Activated naive CD4-positive, alpha-beta T cell treated with Interleukin-2 at 50 U/mL for 16 hours (primary cell): ENCODE measurements at places on chromosomes 12 and 14.

DNA sequence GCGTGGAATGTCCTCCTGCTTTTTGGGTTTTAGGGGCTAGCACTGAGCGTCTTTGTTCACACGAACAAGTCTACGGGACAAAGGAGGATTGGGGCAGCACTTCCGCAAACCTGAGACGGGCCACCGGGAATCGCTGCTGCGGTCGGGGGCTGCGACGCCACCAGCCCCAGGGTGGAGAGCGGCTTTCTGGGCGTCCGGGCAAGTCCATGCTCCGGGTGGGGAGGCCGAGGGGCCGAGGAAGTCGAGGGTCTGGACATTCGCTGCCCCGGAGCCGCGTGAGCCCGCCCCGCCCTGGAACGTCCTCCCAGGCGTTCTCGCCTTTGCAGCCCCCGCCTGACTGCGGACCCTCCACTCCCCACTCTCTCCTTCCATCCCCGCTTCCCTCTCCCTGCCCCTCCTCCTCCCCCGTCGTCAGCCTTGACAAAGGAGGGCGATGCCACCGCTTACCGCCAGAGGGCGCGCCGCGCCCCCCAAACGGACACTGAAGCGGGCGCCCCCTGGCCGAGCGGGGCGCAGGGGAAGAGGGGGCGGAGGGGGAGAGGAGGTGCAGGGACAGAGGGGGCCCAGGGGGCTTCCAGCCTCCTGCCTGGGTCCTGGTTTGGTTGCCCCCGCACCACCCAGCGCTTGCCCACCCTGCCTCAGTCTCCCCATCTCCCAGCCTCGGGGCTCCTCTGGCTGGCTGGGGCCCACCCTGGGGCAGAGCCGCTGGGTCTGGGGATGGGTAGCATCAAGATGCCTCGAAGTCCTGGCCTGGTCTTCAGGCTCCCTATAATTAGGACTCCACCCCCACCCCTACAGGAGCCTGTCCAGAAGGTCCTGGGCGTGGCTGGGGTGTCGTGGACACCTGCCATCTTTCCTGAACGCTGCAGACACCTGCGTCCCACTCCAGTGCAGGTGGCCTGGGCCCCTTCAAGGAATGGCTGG lies 39.1 kb upstream of the INF2 start:
- DNase-seq = peak; percentile 67

DNA sequence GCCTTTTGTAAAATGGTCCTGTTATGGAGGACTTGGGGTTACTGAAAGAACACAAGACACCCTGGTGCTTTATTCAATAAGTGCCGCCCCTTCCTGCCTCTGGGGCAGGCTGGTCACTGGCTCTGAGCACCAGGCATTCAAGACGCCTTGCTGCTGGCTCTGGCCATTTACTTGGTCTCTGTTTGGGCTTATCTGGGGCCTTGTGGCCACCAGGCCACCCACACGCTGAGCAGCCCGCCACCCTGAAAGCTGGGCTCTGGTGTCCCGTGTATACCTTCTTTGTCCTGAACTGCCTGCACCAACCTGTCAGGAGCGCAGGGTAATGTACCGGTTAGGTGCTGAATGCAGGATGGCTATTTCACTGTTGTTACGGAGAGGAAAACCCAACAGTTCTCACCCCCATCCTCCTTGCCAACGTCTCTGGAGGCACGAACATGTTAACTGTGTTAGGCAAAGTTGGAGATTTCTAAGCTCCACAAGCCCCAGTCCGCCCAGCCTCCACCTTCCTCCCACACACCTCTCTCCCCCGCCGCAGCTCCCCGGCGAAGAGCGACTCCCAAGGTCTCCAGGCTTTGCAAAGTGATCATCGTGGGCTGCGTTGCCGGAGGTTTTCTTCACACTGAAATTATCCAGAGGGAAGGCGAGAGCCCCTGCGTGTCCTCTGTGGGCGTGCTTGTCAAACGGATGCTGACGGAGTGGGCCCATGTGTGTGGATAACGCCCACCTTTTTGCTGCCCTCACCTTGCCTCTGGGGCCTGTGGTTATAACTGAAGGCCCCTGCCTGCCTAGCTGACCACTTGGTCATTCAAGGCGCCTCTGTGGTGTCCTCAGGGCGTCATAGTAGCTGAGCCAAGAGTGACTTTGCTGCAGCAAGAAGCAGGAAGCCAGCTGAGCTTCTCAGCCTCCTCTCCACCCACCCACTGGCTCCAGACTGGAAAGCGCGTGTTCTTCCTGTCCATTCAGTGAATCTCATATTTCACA lies 18.8 kb upstream of the BEGAIN start:
- DNase-seq = no peak

DNA sequence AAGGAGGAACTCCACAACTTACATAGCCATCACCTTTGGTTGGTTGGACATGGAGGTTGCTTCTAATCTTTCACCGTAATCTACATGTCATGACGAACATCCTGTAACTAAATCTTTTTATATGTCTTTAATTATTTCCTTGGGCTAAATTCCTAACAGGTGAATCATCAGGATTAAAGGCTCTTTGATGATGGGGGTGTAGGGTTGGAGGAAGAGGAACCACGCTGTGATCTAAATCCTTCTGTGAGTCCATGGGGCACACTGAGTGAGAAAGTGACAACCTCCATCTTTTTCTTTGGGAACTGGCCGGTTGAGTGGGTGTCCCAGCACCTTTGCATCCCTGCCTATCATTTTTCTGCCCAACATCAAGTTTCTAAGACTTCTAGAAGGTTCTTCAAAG lies 31.1 kb upstream of the MAP1LC3B2 start:
- DNase-seq = no peak

- no peak for DNase-seq
These were observed 1.4 kb downstream of the SLC25A29 start for GRCh38 chr14:100304825-100305323.

DNA sequence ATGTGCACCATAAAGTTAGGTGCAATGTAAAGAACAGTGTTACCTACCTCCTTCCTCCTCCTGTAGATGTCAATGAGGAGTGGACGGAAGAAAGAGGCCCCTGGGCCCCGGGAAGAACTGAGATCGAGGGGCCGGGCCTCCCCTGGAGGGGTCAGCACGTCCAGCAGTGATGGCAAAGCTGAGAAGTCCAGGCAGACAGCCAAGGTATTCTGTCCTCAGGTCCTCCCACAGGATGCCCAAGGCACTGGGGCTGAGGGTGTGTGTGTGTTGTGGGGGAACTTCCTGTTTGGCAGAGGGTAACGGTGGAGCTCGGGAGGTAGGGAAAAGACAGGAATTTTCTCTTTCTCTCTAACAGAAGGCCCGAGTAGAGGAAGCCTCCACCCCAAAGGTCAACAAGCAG lies 6.4 kb downstream of the ATN1 start:
- DNase-seq = no peak

DNA sequence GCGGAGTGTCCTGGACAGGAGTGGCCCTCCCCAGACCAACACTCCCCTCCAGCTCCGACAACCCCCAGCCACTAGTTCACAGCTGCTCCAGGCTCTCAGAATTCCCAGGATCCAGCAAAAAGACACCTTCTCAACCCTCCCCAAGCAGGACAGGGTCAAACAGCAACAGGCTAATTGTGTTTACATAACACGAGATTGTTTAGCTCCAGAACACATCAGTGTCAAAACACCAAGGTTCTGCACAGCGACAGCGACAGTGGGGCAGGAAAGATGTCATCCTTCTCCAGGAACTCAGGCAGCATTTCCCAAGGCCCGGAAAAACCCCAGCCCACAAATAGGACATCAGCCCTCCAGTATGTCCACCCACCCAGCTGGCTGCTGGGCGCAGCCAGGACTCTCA lies 16.5 kb downstream of the ITPK1 start:
- no peak for DNase-seq

GRCh38 chr14:104291123-104292000 lies 153.0 kb downstream of the KIF26A start:
- DNase-seq = no peak

- no peak for DNase-seq
These were observed 35.8 kb upstream of the RNU6-7 start for GRCh38 chr14:32166029-32166428.

GRCh38 chr12:84070292-84070691 lies 842.3 kb downstream of the SLC6A15 start:
- DNase-seq = no peak

DNA sequence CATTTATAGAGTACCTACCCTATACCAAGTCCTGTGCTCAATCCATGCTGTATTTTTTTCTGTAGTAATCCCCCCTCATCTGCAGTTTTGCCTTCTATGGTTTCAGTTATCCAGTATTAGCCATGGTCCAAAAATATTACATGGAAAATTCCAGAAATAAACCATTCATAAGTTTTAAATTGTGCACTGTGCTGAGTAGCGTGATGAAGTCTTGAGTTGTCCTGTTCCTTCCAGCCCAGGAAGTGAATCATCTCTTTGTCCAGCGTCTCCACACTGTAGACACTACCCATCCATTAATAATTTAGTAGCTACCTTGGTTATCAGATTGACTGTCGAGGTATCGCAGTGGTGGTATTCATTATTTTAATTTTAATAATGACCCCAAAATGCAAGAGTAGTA lies 54.2 kb downstream of the SUDS3 start:
- no peak for DNase-seq

- no peak for DNase-seq
These were observed 63.4 kb upstream of the FUT8 start for GRCh38 chr14:65349100-65349499.

DNA sequence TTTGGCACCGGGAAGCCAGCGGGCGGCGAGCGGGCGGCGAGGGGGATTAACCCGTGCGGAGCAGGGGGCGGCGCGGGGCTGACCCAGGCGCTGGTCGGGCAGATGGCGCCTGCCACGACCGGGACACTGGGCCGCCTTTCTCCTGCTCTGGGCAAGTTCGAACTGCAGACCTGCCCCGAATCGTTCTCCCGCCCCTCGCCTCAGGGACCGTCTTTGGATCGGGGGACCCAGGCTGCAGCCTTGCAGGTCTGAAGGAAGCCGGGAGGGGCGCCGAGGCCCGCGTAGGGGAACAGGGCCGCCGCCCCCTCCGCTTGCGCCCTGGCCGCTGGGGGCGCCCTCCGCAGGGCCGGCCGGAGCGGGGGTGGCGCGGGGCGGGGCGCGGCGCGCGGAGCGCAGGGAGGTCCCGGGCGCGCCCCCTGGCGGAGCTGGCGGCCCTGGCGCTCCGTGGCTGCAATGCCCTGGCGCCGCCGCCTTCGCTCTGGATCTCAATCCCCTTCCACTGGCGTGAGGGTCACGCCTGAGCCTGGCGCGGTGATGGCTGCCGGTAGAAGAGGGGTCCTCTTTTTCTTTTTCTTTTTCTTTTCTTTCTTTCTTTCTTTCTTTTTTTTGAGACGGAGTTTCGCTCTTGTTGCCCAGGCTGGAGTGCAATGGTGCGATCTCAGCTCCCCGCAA lies 449 bp upstream of the LTBP2 start:
- DNase-seq = peak; percentile 83

DNA sequence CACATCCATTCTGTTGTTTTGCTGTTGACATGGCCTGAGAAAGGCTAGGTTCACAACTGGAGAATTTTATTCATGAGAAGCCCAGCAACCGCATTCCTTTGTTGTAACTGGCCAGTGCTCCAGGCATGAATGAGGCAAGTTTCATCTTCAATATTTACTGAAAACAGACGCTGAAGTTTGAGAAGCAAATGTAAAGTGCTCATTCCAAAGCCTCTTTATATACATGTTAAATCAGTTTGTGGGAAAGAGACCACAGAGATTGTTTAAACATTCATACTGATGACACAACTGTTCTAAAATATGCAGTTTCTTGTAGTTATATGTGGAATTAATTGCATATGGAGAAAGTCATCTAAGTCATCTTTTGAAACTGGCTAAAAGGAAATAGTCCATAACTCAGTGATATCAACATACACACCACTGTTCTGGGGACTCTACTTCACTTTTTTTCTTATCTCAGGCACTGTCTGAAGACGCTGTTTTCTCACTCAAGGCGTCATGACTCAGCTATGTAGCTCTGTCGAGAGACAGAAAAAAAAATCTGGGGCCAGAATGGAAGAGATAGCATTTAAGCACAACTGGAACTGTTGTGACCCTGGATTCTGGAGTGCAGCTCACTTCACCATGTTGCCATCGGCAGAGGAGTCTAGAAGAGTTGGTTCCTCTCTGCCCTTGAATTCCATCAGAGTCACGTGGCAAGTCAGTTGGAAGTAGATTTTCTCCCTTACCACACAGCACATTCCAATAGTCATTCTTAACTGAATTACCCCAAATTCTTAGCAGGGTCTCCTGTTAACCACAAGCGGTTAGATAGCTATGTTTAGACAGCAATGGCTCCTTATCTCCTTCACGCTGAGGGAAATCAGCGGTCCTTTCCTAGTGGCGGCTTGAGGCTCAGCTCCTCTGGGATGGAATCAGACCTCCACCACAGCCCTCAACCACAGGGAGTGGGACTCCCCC lies 258.4 kb upstream of the HMGA2 start:
- DNase-seq = no peak

DNA sequence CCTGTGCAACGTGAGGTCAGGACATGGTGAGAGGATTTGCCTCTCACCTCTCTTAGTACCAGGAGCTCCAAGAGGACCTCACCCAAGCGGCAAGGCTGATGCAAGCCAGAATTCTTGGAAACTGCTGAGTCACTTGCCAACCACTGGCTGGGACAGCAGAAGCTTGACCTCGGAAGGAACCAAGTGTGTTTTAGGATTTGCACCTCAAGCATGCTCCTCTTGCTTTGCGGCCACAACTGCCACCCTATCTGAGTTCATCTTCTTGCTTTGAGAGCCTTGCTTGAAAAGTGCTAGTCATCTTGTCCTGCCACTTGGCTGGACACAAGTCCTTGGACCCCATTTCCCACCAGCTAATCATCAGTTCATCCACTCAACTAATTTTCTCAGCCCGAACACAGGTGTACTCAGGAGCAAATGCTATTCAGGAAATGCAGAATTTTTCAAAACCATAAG lies 195.8 kb downstream of the SLC25A21 start:
- DNase-seq = no peak

DNA sequence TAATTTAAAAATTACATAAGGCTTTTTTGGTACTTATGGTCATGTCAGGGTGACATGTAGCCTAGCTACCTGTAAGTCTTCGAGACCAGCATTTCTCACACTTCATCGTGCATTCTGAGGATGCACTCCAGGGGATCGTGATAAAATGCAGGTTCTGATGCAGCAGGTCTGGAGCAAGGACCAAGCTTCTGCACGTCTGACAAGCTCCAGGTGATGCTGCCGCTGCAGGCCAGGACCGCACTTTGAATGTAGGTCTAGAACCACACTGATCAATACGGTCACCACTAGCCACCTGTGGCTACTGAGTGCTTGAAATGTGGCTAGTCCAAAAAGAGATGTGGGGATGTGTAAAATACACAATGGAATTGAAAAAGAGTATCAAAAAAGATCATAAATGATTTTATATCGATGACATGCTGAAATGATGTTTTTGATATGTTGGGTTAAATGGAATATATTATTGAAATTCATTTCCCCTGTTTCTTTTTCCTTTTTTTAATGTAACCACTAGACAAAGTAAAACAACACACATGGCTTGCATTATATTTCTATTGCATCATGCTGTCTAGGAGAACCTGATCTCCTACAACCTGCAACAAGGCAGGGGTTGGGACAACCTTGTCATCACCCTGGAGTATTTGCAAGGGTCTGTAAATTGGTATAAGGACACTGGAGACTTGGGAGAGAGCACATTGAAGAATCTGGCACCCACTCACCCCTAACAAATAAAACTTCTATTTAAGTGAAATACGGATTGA lies 142.4 kb downstream of the DPF3 start:
- no peak for DNase-seq

GRCh38 chr12:52023182-52023975 lies 16.6 kb downstream of the TAMALIN start:
- peak; percentile 91 for DNase-seq
